ENCODE measurements at places on chromosomes 5 and 9. TPM values are rescaled to one million over a fixed set of nuclear protein-coding genes. Genes with fewer than 3 reads are reported as not detected.

DNA sequence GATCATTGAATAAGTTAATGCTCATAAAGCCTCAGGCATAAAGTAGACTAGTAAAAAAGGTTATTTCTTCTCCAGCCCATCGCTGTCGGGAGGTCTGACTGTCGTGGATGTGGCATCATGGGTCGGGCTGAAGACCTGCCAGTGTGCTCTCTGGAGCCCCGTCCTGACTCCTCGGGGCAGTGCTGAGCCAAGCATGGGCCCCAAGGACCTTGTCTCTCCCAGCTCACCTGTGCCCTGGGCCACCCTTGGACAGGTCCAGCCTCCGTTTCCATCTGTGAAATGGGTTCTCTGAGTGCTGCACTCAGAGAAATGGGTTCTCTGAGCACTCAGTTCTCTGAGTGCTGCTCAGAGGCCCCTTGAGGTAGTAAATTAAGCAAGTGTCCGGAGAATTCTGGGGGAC lies 269.0 kb downstream of the GADD45G start:
- peaks cover 5% of the 10 kb centered on the region for H3K4me1 ChIP-seq
- H3K4me3 ChIP-seq = no peak overlapping the region
- DNase-seq = no peak
- H3K36me3 ChIP-seq = no peaks in the 10 kb centered on the region
- H3K27me3 ChIP-seq = no peaks in the 10 kb centered on the region

GRCh38 chr9:17832812-17833211 lies 253.9 kb downstream of the SH3GL2 start:
- no peak overlapping the region for H3K27ac ChIP-seq
- H3K27me3 ChIP-seq = no peaks in the 10 kb centered on the region
- no peak overlapping the region for H3K4me3 ChIP-seq
- no peaks in the 10 kb centered on the region for H3K4me1 ChIP-seq

DNA sequence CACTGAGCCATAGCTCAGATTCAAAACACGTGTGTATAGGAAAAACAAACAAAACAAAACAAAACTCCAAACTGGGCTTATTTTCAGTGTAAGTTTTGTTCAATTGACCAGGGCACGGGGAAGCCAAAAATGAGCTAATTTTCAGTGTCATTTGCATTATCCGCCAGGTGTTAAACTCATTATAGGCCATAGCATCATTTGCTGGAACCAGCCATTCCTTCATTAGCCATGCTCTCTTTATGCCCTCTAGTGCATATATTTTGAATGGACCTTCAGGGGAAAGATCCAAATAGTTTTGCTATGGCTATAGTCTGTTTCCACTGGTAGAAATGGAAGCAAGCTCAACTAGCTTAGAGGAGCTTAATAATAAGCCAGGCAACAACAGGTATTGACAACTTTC lies 1205.2 kb upstream of the DMAC1 start:
- no peak for DNase-seq
- H3K27me3 ChIP-seq = no peaks in the 10 kb centered on the region
- H3K4me3 ChIP-seq = no peak overlapping the region
- no peaks in the 10 kb centered on the region for H3K4me1 ChIP-seq
- H3K27ac ChIP-seq = no peak overlapping the region

DNA sequence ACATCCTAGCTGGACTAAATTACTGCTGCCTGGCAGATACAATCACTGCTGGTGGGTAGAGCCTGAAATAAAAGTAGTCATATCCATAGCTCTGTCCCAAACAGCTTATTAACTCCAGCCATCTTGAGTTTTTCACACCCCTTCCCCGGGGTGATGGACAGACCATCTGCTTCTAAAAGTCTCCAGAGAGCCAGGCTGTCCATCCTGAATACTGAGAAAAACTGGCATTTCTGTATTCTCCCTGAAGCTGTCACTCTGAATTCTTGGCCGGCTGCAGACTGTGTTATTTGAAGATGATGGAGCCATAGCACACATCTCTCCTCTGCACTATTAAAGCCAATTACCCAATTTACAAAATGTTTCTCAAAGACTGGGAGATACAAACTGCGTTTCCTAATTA lies 118.6 kb downstream of the GABBR2 start:
- no peak for DNase-seq
- H3K4me3 ChIP-seq = no peak overlapping the region
- no peaks in the 10 kb centered on the region for H3K4me1 ChIP-seq
- no peaks in the 10 kb centered on the region for H3K36me3 ChIP-seq
- H3K27ac ChIP-seq = no peak overlapping the region
- H3K27me3 ChIP-seq = peaks cover 36% of the 10 kb centered on the region

The FAM53C gene
- 64.9 TPM for total RNA-seq

- no peaks in the 10 kb centered on the region for H3K4me1 ChIP-seq
- no peak overlapping the region for H3K27ac ChIP-seq
- H3K36me3 ChIP-seq = peaks cover 4% of the 10 kb centered on the region
Measured at GRCh38 chr9:97479496-97480159, 21.8 kb upstream of the TMOD1 start.

DNA sequence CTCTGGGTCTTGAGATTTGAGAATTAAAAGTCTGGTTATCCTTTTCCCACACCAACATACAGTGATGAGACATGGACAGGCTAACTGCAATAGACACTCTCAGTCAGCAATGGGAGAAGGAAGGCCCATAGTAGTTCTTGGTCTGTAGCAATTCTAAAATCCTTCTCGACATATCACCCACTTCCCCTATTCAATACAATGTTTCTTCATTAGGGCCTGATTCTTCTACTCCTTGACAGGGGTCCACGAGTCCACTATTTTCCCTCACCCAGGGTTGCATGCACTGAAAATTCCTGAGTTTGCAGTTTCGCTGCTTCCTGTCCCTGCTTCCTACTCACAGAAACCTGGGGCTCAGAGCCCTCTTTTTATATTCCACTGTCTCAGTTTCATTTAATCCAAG lies 402.8 kb downstream of the MAT2B start:
- H3K4me3 ChIP-seq = no peak overlapping the region
- H3K27ac ChIP-seq = no peak overlapping the region
- H3K27me3 ChIP-seq = no peaks in the 10 kb centered on the region
- no peaks in the 10 kb centered on the region for H3K36me3 ChIP-seq
- no peaks in the 10 kb centered on the region for H3K4me1 ChIP-seq

DNA sequence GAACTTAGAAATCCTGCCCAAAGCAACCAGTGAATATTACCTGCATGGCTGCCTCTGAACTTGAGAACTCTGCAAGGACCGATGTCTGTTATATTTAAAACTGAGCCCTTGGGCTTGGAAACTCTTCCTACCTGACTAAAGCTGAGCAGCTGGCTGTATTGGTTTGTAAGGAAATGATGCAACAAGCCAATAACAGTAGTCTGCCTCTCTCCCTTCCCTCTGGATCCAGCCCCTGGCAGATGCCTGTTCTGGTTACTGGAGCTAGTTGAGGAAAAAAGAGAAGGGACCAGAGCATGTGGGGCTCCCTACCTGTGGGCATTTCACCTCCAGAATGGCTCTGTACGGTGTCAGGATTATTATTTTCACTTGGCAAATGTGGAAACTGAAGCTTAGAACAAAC lies 34.7 kb downstream of the SH3RF2 start:
- DNase-seq = no peak
- H3K4me1 ChIP-seq = peaks cover 1% of the 10 kb centered on the region
- no peak overlapping the region for H3K27ac ChIP-seq

DNA sequence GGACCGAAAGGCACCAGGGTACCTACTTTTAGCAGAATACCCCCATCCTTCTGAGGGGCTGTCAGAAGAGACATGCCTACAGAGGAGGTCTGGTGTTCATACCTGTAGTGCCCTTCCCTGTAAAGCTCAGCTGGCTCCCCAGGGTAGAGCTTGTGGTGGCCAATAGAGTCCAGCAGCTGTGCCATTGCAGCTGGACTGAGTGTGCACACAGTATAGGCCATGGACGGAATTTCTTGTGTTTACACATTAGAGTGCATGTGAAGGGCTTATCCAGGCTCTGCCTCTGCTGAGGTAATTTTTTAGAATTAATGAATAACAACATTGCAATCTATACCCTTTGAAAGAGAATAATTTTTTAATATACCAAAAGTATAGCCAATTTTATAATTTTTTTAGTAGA lies 191.0 kb downstream of the ZSWIM6 start:
- DNase-seq = no peak
- H3K4me1 ChIP-seq = peaks cover 53% of the 10 kb centered on the region
- no peak overlapping the region for H3K4me3 ChIP-seq
- no peak overlapping the region for H3K27ac ChIP-seq
- peaks cover 8% of the 10 kb centered on the region for H3K36me3 ChIP-seq
- H3K27me3 ChIP-seq = no peaks in the 10 kb centered on the region

Measured in neural crest cell (in vitro differentiated cells).